ENCODE measurements at places on chromosomes 7 and 10. TPM values are rescaled to one million over a fixed set of nuclear protein-coding genes. Genes with fewer than 3 reads are reported as not detected.

Gene PIK3AP1
- polyA plus RNA-seq, result 0.07 TPM

Gene CCL24
- polyA plus RNA-seq, result not detected

Gene STEAP1B
- 16.6 TPM for polyA plus RNA-seq

Gene LBX1
- polyA plus RNA-seq, result not detected

DNA sequence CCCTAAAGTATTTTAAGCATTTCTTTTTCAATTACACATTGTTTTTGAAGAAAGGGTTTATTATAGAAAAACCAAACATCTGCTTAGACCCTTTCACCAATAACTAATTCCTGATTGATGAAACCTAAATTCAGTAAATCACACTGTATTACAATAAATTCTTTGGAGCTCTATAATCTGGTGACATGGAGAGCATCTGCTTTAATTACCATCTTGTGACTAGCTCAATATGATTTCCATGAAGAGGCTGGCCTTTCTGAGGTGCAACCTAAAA lies 9.7 kb downstream of the HYCC1 start:
- H3K36me3 ChIP-seq, result no peaks in the 10 kb centered on the region
- 0 out of 2 replicates have a peak, but pooled peaks cover 13% of the 10 kb centered on the region for H3K27me3 ChIP-seq
- no peak overlapping the region for H3K27ac ChIP-seq

- H3K4me1 ChIP-seq, result peaks cover 58% of the 10 kb centered on the region
- no peak overlapping the region for H3K27ac ChIP-seq
- no peaks in the 10 kb centered on the region for H3K27me3 ChIP-seq
- H3K4me3 ChIP-seq, result no peak overlapping the region
- DNase-seq, result no peak
- no peaks in the 10 kb centered on the region for H3K36me3 ChIP-seq
Observed at GRCh38 chr7:112140600-112140999, 65.6 kb downstream of the DOCK4 start.

- H3K36me3 ChIP-seq, result no peaks in the 10 kb centered on the region
- H3K4me1 ChIP-seq, result no peaks in the 10 kb centered on the region
- H3K27ac ChIP-seq, result no peak overlapping the region
Observed at GRCh38 chr10:71504570-71504969, 107.8 kb downstream of the CDH23 start.

DNA sequence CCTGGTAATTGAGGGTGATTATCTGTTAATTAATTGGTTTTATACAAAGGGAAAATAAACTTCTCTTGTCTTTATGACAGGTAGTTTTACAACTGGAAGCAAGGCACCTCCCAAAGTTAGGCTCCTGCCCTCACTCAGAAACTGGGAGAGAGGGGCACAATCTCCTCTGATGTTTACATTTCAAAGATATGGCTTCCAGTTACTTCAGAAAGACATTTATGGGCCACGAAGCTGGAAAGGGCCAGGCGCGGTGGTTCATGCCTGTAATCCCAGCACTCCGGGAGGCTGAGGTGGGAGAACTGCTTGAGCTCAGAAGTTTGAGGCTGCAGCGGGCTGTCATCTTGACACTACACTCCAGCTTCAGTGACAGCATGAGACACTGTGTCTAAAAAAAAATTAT lies 115.6 kb upstream of the KMT2E start:
- no peak for DNase-seq
- H3K36me3 ChIP-seq, result no peaks in the 10 kb centered on the region
- H3K4me1 ChIP-seq, result peaks cover 2% of the 10 kb centered on the region
- H3K27me3 ChIP-seq, result peaks cover 36% of the 10 kb centered on the region

DNA sequence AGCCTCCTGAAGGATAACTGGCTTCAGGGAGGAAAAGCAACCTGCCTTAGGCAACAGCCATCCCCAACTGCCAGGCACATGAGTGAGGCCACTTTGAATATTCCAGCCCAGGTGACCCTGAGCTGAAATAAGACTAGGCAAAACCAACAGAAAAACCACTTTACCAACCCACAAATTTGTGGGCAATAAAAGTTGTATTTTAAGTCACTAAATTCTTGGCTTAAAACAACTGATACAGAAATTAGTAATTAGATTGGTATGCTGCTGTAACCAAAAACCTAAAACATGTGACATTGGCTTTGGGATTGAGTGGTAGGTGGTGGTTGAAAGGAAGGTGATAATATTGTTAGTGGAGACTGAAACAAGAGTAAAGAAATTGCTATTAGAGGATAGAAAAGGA lies 39.9 kb downstream of the ABCB4 start:
- no peak for DNase-seq
- no peak overlapping the region for H3K27ac ChIP-seq
- H3K4me1 ChIP-seq, result no peaks in the 10 kb centered on the region
- H3K36me3 ChIP-seq, result no peaks in the 10 kb centered on the region
- H3K4me3 ChIP-seq, result no peak overlapping the region

All from SK-N-SH (cell line).